ENCODE measurements at places on chromosomes 12 and 14.

DNA sequence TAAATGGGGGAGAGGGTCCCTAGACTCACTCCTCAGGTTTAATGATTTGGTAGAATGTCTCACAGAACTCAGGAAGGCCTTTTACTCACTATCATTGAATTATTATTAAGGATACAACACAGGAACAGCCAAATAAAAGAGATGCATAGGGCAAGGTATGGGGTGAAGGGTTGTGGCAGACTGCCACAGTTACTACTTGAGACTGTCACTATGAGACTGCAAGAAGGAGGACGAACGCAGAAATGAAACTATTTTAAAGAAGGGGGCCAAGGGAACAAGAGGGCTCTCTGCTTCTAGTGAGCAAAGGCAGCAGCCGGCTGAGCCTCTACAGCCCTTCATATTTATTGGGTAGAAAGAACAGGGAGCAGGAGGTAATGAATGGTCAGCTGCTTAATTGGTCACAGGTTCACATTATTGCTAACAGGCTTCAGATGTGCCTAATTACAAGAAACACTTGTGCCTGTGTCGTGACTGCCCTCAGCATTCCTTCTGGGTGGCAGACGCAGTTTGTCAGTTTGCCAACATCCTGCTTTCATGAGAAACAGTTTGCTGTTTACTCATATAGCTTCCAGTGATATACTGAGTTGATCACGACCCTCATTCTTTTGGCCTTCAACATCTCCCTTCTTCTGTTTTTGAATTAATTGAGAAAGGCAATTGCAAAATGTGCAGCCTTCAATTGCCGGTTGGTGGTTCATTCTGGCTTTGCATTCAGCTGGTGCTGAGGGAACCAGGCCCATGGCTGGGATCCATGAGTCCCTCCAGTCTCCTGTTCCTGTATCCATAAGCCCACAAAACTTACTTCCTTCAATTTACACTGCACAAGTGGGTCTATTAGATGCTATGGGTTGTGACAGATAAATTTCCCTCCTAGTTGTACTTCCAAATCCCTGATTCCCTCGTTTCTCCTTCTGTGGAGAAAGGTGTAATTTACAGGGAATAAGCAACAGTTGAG is 82.8 kb upstream of the PLEKHG7 start:
- DNase-seq: no peak

- no peak for DNase-seq
Measured at GRCh38 chr14:92785667-92786426, 8.3 kb upstream of the GOLGA5 start.

DNA sequence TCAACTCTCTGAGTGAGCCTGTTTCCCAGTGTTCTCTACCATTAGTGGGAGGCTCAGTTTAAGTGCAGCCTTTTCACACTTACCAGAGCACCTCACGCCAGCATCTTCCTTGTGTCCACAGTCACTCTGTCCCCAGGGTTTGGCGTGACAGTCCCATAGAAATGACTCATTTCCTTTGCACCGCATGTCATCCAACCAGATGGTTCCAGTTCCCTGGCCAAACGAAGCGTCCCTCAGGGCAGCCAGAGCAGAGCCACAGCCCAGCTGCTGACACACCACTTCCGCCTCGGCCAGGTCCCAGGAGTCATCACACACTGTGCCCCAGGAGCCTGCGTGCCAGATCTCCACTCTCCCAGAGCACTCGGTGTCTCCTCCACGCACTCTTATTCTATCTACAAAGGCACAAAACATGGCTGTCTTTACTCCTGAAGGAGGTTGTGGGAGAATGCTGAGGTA is 65.4 kb downstream of the ACSM4 start:
- no peak for DNase-seq

DNA sequence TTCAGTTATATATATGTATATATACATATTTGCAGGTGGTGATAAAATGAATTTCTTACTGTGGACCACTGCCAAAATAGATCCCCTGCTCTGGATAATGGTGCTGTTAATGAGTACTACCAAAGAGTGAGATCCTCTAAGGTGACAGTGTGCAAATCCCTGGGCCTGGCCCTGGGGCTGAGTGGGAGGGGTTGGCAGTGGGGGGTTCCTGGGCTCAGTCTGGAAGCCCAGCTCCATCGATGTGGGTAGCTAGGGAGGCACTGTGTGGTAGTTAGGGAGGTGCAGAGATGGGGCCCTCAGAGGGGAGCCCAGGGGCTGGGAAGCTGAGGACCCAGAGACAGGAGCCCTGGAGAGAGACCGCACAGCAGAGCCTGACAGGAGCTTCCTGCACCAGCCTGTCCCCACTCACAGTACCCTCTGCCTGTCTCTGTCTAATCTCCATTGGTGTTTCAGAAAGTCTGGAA is 9.1 kb downstream of the KRT8 start:
- no peak for DNase-seq

GRCh38 chr12:55687746-55688145 is 20.0 kb downstream of the ITGA7 start:
- no peak for DNase-seq

- no peak for DNase-seq
Measured at GRCh38 chr14:37453985-37454384, 141.1 kb downstream of the FOXA1 start.

GRCh38 chr12:52205612-52206303 is 13.9 kb upstream of the KRT80 start:
- DNase-seq: no peak

DNA sequence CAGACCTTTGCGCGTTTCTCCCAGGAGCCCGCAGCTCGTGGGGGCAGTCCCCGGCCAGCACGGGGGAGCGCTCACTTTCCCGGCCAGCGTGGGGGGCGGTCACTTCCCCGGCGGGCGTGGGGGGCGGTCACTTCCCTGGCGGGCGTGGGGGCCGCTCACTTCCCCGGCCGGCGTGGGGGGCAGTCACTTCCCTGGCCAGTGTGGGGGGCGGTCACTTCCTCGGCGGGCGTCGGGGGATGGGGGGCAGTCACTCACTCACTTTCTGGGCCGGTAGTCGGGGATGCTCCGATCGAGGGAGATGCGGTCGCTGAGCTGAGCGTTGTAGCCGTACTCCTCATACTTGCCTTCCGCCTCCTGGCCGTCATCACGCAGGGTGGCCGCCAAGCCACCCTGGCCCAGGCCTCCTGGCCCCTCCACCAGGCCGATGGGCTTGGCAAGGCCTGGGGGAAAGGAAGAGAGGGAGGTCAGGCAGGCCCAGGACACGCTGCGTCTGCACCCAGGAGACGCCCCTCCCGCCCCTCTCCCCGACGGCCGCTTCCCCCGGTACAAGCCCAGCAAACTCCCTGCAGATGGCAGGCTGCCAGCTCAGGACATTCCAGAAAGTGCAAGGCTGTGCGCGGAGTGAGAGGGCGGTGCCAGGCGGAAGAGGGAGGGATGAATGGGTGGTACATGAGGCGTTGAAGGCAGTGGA is 43.3 kb downstream of the GALNT9 start:
- no peak for DNase-seq

GRCh38 chr12:128793701-128794100 is 30.1 kb downstream of the SLC15A4 start:
- DNase-seq: no peak

DNA sequence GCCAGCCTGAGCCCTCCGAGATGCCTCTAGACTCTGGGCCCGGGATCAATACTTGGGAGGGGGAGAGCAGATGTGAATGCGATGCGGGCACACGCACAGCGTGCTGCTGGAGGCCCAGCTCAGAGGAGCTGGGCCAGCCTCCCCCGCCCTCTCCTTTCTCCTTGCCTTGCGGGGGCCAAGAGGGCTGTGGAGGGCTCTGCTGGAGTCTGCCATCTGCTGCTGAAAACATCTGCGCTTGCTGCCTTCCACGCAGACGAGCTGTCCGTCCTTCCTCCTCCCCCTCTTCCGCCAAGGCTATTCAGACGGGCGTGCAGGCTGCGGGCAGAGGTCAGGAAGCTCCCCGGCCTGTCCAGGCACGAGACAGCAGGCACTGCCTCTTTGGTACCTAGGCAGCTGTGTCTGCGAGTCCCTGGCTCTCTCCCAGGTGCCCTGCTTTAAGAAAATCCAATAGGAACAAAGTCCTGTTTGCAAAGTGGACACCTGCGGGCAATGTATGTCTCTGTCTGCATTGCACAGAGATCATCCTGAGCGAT is 75.2 kb downstream of the SPRING1 start:
- DNase-seq: peak; percentile 31

- peak; percentile 21 for DNase-seq
Measured at GRCh38 chr14:104883681-104884361, 18.8 kb downstream of the CEP170B start.

DNA sequence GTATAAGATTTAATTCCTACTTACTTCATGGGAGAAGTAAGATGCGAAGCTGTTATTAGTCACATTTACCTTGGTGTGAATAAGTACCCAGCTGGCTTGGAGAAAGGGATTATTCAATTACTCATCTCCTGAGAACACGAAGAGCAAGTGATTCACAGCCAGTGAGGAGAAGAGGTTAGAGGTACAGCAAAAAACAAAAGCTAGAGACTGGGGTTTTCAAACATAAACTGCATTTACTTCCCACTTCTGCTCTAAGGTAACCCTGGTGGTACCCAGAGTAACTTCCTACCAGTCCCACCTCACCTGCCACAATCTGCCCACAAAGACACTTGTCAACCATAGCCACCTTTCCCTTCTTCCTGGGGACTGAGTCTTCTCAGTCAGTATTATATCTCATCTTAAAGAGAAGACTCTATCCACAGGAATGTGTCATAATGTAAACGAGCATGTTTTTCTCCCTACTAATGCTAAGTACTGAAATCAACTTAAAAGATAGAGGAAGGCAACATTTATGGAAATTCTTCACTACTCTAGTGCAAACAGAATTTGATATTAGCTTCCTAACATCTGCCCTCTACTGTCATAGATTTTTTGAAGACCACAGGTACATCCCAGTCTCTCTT is 6.0 kb upstream of the IL22 start:
- no peak for DNase-seq

DNA sequence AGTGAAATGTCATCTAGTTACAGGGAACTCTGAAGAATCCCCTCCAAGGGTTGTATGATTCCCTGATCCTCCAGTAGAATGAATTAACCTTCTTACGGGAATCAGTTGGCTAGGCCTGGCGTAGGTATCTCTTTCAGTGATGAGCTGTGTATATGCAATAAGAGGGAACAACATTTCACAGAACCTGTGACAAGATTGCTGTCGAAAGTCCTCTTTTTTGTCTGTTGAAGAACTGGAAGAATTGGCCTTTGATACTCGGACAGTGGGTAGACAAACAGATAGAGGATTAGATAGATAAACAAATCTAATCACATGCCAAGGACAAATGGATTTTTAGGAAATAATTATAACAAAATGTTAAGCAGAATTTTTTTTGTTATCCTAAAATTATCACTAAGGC is 184.6 kb downstream of the MDGA2 start:
- DNase-seq: no peak

GRCh38 chr12:94736004-94736403 is 85.6 kb upstream of the TMCC3 start:
- no peak for DNase-seq

DNA sequence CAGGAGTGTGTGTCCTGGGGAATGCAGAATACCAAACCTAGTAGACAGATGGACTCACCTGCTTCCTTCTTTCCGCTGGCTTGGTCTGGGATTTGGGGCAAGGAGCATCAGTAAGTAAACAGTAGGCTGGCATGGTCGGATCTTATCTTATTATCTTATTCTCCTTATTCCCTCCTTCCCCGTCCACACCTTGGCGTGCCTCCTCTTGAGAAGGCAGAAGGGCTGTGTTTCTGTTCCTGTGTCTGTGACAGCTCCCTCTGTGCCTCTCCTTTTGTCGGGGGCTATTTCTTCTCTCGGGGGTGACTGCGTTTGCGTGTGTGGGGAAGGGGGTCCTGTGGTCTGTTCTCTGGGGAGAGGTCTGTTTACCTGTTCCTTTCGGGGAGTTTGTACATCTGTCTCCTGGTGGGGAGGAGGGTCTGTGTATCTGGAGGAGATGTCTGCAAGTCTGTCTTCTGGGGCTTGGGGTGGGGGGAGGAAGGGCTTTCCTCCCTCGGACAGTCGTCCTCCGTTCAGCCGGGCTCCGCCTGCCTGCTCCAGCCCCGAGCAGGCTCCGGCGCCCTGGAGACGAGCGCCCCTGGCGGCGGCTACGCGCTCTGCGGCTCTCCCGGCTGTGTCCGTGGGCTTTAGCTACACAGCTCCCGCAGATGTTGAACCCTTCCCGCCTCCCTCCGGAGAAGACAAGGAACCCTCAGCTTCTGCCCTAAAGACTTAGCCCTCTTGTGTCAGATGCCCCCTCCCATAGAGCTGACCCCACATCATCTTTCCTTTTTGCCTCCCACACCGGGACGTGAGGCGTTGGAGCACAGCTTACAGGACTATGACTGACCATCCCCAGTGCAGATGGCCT is 4.4 kb downstream of the KRT86 start:
- DNase-seq: peak; percentile 95

GRCh38 chr12:98126637-98127335 is 388.6 kb upstream of the TMPO start:
- peak; percentile 9 for DNase-seq

DNA sequence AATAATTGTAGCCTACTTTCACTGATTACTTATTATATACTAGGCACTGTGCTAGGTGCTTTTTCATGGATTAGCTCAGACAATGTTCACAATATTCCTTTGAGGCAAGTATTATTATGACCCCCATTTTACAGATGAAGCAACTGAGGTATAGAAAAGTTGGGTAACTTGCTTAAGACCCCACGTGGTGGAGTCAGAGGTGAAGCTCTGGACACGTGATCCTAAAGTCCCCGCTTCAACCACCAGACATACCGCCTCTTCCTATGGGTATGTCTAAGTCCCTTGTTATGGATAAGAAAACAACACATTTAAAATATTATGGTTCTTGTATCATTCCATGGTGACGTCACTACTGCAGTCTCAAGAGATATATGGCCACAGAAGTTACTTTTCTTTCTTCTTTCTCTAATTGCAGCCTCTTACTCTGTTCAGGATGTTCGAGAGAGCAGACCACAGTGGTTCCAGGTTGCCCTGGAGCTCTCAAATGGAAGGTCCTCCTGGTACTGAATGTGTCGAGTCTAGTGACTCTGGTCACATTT is 157.7 kb downstream of the HELB start:
- no peak for DNase-seq

DNA sequence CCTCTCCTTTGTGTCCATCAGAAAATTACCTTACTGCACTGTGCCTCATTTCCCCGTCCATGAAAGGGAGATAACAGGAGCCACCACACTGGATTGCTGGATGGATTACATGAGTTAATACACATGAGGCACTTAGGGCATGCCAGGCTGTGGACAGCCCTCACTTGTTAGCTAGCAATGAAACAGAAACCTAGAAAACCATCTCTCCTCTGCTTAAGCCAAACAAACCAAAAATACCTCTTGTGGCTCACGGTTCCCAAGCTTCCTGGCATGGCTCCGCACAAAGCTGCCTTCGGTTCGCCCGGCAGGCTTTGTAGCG is 660 bp upstream of the HCFC2 start:
- DNase-seq: no peak

DNA sequence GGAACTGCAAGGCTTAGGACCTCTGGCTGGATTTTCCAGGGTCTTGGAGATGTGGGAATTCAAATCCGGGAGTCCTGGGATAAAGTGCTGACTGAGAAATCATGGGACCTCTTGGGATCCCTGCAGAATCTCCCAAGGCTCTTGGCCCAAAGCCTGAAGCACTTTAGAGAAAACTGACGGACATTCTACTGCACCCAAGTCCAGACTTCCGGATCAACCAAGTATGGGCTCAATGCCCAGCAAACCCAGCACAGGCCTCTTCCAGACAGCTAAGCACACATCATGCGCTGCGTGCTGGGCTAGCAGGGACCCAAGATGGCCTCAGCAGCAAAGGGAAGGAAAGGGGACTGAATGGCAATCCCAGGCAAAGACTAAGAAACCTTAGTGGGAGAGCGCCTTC is 85.0 kb downstream of the ACTN1 start:
- DNase-seq: no peak

Measured in iPS-NIHi11 (cell line).